CD8-positive, alpha-beta memory T cell (primary cell): ENCODE measurements at places on chromosomes 16 and 17.

GRCh38 chr17:47222047-47222446 lies 12.9 kb downstream of the MYL4 start:
- no peak for DNase-seq

GRCh38 chr17:41967141-41967920 lies 736 bp downstream of the CNP start:
- peak; percentile 8 for DNase-seq

GRCh38 chr16:80085606-80086005 lies 455.2 kb upstream of the DYNLRB2 start:
- DNase-seq: no peak

DNA sequence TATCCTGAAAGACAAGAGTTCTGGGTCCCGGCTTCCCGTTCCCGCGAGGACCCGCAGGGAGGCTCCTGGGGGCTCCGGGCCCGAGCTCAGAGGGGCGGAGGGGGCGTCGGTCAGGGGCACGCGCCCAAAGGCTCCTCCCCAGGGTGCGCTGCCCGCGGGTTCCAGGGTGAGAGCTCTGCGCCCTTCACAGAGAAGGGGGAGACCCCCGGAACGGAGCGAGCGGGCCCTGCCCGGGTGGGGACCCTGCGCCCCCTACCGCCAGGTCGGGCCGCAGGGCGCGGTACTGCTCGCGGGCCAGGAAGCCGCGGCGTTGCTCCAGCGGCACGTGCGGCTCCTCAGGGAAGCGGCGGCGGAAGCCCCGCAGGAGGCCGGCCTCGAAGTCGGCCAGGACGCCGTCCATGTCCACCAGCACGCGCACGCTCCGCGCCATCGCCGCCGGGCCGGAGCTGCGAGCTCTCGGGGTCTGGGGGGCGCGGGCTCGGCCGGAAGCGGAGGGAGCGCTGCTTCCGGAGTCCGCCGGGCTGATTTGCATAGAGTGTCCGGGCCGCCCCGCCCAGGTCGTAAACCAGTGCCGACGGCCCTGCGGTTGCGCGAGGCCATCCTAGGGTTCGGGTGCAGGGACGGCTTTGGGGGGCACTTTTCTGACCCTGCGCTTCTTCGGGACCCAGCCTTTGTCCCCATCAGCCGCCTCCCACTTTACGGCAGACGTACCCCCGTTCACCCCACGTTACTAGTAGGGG lies at the start of gene NT5C:
NT5C (minus strand) TSS at position 465 of the 740 bp plus-strand sequence; CDS start at position 430, 35 bp downstream.
- DNase-seq: peak; percentile 64

GRCh38 chr16:47141773-47142485 lies 1.8 kb downstream of the NETO2 start:
- DNase-seq: peak; percentile 71
